ENCODE measurements at places on chromosomes 3 and 15.

GRCh38 chr3:76025561-76025960, 240.2 kb upstream of the ZNF717 start:
- DNase-seq: no peak

DNA sequence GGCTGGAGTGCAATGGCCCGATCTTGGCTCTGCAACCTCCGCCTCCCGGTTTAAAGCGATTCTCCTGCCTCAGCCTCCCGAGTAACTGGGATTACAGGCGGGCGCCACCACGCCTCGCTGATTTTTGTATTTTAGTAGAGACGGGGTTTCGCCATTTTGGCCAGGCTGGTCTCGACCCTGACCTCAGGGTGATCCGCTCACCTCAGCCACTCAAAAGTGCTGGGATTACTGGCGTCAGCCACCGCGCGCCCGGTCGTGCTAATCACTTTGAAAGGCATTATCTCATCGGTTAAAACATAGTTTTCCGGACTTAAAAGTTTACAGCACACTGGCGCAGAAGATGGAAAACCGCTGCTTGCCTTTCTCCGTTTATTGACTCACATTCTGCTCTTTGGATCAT, 27.6 kb upstream of the MTHFS start:
- no peak for DNase-seq

DNA sequence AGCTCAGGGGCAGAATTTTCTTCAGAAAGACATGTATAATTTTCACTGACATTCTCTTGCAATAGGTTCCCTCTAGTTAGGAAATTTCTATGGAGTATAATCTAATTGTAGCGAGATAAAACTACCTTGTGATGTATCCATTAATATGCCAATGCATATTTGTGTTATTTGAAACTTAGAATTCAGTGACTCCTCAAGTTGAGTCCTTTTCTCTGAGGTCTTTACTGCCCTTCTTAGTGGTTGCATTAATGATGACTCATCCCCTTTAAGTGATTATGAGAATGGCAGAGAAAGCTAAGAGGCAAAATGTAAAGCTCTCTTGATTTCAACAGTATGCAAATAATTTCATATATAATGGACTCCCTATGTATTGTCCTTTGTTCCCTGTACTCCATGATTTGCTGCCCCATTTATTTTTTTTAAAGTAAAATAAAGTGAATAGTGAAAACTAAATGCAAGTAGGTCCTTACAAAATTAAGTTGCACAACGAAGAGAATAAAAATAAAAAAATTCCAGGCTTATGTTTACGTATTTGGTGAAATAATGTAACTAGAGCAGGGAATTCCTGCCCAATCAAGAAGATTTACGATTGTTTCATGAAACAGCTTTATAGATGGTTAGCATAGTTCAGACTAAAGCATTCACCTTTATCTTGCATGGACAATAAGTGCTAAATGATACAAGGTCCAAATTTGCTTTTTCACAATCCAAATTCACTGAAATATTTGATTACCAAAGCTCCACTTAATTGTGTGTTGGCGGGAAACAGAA, 78.1 kb downstream of the ZPLD1 start:
- no peak for DNase-seq

DNA sequence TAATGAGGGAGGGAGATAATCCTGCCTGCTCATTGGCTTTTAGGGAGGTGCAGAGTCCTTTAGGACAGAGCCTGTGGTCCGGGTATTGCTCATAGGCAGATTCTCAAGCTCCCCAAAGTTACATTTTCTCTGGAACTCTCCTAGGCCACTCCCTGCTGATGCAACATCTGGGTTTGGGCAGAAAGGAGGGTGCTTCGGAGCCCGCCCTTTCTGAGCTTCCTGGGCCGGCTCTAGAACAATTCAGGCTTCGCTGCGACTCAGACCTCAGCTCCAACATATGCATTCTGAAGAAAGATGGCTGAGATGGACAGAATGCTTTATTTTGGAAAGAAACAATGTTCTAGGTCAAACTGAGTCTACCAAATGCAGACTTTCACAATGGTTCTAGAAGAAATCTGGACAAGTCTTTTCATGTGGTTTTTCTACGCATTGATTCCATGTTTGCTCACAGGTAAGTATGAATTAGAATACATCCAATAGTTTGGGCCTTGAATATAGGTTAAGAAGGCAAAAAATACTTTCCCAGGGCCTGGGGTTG, at the start of gene IL20RB:
Gene IL20RB, plus strand, starts transcription at position 233 of the 538 bp plus-strand sequence. Its CDS starts 131 bp downstream, at position 364.
- no peak for DNase-seq

DNA sequence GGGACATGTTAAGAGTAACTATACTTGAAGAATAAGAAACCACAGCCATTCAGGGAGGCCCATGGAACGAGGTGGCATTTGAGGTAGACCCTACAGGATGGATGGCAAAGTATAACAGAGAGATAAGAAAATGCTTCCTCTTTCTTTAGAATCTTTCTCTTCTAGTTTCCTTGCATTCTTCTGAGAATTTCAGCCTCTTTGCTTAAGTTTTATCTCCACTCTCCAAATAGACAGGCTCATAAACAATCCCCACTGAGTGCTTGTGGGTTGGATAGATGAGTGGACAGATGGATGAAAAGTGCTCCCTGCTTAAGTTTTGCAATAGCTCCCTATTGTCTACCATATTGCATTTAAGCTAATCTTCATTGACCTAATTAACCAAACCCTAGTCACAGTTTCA, 103.7 kb downstream of the MEX3B start:
- DNase-seq: no peak

GRCh38 chr3:8336456-8336855, 165.2 kb upstream of the LMCD1 start:
- DNase-seq: no peak

GRCh38 chr15:72907733-72908132, 124.2 kb upstream of the ADPGK start:
- no peak for DNase-seq

DNA sequence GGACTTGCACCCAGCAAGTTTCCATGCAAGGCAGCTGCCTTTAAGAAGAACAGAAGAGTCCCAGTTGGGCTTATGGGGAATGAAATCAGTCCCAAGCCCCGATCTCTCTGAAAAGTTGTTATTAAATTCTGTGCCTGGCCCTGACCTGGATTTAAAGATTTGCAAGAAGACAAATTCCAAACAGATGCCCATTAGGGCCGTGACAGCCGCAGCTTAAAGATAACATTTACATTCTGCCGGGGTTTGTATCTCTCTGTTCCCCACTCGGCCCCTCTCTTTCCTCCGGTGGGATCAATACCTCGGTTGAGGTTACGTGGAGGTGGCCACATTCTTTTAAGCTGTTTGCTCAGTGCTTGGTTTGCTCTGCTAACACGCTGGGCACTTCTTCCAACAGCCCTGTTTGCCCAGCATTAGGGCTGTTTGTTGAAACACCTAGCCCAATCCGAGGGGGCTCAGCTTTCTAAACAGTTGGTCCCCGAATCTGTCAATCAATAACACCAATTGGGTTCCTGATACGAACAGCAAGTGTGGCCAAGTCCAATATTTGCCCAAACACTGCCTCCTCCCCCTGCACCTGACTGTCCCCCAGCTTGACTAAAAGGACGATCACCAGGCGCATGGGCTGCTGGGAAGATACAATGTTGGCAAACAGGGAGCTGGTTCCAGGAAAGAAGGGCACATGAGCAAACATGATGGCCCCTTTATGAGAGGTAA, 108.6 kb downstream of the RPLP1 start:
- DNase-seq: no peak

- no peak for DNase-seq
Measured at GRCh38 chr3:179227349-179227748, 23.6 kb downstream of the KCNMB3 start.

GRCh38 chr3:94794563-94794962, 731.7 kb downstream of the NSUN3 start:
- no peak for DNase-seq

DNA sequence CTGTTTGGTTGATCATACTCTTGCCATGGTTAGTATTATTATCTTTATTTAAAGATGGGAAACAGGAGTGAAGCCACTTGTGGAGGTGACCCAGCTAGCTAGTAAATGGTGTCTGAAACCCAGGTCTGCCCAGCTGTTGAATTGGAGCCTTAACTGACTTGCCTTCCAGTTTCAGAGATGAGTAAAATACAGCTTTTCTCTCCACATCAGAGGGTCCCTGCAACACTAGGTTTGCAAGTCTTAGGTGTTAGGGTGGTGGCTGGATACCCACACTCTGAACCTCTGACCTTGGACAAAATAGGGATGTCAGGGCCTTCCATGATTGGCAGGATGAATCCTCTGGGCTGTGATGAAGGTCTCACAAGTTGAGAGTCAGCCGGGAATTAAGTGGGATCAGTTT, 4.1 kb downstream of the FLNB start:
- DNase-seq: no peak

- no peak for DNase-seq
Measured at GRCh38 chr15:81950841-81951414, 94.9 kb downstream of the MEX3B start.

GRCh38 chr15:36682101-36682500, 102.7 kb downstream of the CDIN1 start:
- no peak for DNase-seq

GRCh38 chr3:134900482-134900881, 105.4 kb downstream of the EPHB1 start:
- DNase-seq: no peak

- DNase-seq: no peak
Measured at GRCh38 chr3:13348661-13349396, 71.3 kb downstream of the NUP210 start.

- no peak for DNase-seq
Measured at GRCh38 chr3:177126015-177126773, 71.1 kb downstream of the TBL1XR1 start.

GRCh38 chr3:73259856-73260255, 198.4 kb downstream of the EBLN2 start:
- DNase-seq: no peak

DNA sequence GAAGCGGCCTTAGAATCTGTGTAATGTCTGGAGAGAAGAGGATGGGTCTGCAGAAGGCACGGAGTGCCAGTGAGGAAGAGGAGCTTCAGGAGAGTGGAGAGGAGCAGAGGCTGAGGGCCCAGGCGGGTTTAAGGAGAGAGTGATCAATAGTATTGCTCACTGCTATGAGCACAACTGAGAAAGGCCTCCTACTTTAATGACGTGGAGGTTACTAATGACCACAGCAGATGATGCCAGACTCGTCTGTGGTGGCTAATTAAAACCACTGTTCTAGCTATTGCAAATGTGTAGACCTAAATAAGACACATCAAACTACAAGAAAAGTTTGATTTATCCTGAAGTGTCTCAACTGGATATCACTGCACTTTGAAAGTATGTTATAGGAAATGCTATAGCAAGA, 33.2 kb downstream of the MTMR10 start:
- DNase-seq: no peak

- DNase-seq: peak; percentile 22
Measured at GRCh38 chr3:42556089-42556632, 25.6 kb downstream of the SEC22C start.

- DNase-seq: peak; percentile 16
Measured at GRCh38 chr3:179068779-179069530, 2.7 kb downstream of the ZMAT3 start.

- no peak for DNase-seq
Measured at GRCh38 chr3:124512881-124513609, 217.2 kb upstream of the UMPS start.

DNA sequence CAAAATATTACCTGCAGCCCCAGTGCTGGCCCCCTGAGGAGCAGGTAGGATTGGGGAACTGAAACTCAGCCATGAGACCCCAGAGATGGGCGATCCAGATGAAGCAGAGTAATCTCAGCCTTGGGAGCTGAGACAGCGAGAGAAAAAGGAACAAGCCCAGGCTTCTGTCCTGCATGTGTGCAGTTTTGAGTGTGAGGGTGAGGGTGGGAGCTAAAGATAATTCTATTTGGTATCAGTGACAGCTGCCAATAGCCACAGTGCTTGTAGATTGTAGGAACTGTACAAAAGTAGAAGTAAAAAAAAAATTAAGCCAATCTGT, 5.9 kb downstream of the ATP8B4 start:
- DNase-seq: no peak

GRCh38 chr15:57184502-57184901, 191.8 kb upstream of the CGNL1 start:
- DNase-seq: no peak

DNA sequence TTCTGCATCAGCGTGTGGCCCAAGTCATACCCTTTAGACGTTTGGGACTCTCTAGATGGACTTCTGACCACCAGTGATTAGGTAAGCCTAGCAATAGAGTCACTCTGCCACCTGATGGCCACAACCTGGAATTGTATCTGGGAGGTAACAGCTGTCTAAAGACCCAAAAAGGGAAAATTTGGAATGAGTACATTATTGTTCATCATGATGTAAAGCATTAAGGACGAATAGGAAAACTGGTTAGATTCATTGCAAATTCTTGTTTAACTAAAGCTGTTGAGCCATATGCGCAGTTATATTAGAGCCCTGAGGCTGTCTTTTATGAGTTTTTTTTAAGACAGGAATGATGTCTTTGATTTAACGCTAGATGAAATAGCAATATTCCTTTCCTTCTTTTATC, 63.6 kb downstream of the FAM81A start:
- no peak for DNase-seq

DNA sequence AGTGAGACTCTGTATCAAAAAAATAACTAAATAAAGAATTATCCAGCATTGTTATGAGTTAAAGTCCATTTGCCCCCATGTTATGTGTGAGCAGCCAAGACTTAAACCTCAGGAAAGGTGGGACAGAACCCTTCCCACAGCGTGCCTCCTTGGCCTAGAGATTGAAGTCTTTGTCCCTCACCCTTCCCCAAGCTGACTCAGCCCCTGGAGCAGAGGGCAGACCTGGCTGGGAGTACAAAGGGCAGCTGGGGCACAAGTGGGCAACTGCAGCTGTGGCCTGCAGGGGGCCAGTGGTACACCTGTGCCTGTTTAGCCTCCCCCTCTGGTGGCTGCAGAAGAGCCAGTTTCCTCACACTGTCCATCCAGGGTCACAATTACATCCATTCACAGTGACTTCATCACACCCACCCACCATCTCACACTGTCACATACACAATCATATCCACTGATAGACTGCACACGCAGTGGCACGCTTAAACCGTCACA, 940 bp upstream of the ACY1 start:
- no peak for DNase-seq

DNA sequence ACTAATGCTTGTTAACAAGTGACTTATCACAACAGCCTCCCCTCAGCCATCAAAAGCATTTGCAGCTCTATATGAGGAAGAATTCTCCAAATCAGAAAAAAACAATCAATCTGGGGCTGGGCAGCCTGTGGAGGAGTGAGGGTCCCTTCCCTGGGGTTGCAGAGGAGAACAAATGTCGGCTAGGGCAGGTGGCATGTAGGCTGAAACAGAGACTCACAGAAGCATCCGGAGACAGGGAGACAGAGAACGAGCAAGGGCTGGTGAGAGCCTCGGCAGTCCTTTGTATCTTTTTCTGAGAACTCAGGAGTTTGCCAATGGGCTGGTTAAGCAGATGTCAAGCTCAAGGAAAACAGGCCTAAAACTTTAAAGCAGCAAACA, 15.8 kb downstream of the ITGA11 start:
- DNase-seq: no peak

GRCh38 chr3:172965256-172965655, 175.8 kb downstream of the SPATA16 start:
- DNase-seq: no peak

DNA sequence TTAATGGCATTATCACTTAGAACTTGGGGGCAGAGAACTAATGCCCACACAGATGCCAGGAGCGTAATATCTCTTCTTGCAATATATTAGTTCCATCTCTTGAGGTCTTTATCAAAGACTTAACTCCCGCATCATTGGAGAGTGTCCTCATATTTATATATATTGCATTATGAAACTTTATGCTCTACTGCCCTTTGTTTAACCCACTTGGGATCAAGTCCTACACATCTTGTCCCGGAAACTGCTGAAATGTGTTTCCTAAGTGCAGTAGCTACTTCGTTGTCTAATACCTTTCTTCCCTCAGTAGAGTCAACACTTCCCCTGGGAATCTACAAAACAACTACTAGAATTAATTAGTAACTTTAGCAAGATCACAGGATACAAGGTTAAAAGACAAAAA, 1029.2 kb downstream of the OTOL1 start:
- no peak for DNase-seq

Measured in T-helper 17 cell (primary cell).